A549 treated with Mapracorat at 1 μM for 4 hours (cell line): ENCODE measurements at places on chromosomes 3 and 15. TPM values are rescaled to one million over a fixed set of nuclear protein-coding genes. Genes with fewer than 3 reads are reported as not detected.

Gene CLDN16
- total RNA-seq, result 0.16 TPM in 1 of 5 replicates, not detected in the others

Gene SNTN
- not detected in 5 replicates for total RNA-seq

Gene STAB1
- total RNA-seq, result 0.05 to 0.16 TPM (median 0.08 TPM) in 3 of 5 replicates, not detected in the others

Gene CTSH
- 40.9 to 47.7 TPM (median 46.4 TPM) in 5 replicates for total RNA-seq

Gene XXYLT1
- 9.6 to 13.9 TPM (median 12.8 TPM) in 5 replicates for total RNA-seq
